ENCODE measurements at places on chromosomes 5 and 9.

DNA sequence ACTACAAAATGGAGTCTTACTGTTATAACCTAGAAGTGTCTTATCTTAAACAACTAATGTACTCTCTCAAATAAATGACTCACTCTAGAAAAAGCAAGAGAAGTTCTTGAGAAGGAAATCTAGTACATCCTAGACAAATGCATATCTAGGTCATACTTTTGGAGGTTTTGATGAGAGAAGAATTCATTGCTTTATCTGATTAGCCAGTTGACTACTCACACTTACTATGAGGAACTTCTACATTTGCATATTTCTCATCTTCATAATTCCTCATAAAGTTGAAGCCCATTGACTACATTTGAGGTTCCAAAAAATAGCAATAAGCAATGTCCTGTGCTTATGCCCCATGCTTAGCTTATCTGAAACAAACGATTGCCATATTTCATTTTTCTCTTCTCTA lies 2.8 kb downstream of the JAKMIP2 start:
- no peak for DNase-seq

DNA sequence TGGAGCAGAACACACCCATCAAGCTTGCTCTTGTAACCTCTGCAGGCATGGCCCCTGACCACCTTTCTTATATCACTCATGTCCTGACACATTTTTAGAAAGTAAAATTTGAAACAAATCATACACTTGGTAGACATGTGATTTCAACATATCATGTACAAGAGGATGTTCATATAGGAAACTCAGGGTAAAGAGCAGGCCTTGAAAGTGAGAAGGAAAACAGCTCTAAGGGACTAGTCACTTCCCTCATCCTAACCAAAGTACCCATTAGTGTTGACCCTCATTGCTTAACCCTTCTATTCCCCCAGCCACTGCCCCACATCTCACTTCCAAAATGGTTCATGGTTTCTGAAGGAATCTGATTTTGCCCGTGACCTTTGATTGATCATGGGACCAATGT lies 492.4 kb upstream of the KLF4 start:
- no peak for DNase-seq

- DNase-seq = no peak
Observed at GRCh38 chr5:133041910-133042309, 9.9 kb upstream of the HSPA4 start.

DNA sequence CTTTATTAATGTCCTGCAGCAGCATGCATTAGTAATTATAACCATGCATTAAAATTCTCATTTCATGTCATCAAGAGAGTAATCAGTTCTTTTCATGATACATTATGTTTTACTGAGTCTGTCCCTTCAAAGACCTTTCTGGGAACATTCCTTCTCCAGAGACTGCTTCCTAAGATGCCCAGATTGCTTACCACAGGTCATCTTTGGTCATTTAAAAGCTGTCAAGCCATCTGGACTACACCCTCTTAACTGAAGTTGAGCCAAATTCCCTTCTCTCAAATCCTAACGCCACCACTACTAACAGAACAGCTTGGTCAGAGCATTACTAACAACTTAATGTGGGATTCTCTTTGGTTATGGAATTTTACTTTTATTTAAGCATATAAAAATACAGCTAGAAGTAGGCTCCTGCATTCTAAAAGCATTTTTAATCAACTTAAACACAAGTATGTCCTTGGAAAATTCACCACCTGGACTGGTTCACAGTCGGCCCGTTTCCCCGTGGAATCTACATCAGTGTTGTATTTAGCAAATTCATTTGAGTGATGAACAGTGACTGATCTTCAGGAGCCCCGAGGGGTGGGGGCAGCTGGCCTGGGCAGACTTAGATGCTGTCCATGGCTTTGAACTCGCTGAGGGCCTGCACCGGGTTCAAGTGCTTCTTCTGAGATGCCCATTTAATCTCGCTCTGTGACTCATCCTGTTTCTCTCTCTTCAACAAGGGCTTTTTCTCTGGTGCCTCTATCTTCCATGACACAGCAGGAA lies 92.8 kb upstream of the CCDC112 start:
- no peak for DNase-seq

DNA sequence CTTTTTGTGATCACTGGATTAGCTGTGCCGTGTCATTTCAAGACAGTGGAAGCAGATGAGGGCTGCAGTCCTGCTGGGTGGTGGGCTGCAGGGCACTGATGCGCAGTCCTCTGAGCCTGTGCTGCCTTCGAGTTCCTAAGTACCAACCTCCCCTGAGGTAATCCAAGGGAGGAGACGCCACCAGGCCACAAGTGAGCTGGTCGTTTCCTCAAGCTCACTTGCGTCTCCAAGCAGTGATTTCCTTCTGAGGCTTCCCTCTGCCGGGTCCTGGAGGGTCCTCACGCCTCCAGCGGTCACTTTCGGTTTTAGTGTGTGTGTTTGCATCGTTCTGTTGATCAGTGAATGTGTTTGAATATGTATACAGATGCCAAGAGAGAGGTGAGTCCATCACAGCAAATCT lies 115.7 kb downstream of the TRIO start:
- no peak for DNase-seq

DNA sequence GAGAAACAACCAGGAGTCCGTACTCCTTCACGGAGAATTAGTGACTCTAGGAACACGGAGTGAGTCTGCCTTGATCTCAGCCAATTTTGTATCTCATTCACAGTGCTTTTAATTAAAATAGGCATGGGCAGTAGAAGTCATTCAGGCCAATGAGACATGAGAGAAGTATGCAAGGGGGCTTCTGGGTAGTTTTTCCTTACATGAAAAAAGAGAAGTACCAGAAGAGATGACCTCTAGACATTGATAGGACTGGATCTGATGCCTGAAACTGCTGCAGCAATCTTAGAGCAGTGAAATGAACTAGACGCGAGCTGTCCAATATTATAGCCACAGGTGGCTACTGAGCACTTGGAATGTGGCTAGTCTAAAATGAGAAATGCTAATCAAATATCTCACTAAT lies 187.7 kb upstream of the TLE4 start:
- no peak for DNase-seq

GRCh38 chr5:65418661-65419060 lies 63.1 kb downstream of the ADAMTS6 start:
- no peak for DNase-seq

DNA sequence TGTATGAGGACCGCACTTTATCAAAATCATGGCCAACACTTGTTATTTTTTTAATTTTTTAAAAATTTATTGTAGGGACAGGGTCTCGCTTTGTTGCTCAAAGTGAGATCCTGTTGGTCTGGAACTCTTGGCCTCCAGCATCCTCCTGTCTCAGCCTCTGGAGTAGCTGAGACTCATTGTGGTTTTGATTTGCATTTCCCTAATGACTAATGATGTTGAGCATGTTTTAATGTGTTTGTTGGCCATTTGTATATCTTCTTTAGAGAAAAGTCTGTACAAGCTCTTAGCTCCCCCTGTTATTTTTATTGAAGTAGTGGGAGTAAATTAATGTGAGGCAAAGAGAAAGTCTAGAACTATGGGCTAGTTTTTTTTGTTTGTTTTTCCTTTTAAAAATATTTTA lies 1.6 kb upstream of the RPS6 start:
- DNase-seq = no peak

DNA sequence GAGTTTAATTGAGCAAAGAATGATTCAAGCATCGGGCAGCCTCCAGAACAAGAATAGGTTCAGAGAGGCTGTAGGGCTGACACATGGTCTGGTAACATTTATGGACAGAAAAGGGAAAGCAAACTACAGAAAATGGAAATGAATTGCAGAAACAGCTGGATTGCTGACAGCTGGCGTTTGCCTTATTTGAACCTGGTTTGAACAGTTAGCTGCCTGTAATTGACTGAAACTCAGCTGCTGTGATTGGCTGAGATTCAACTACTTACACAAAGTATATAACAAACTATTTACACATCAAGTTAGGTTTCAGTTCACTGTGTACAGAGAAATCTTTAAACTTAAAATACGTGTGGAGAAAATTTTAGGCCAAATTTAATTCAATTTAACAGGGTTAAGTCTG lies 441.7 kb downstream of the PRELID2 start:
- no peak for DNase-seq

DNA sequence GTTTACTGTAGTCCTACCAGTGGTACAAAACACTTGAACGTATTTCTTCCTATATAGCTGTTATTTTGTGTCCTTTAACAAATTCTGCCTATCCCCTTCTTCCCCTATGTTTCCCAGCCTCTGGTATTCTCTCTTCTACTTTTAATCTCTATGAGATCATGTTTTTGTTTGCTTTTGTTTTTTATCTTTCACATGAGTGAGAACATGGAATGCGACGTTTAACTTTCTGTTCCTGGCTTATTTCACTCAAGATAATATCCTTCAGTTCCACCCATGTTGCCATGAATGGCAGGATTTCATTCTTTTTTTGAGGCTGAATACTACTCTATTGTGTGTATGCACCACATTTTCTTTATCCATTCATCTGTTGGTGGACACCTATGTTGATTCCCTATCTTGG lies 634.4 kb upstream of the WWC1 start:
- no peak for DNase-seq

- DNase-seq = no peak
Observed at GRCh38 chr9:73541923-73542322, 390.3 kb downstream of the ANXA1 start.

DNA sequence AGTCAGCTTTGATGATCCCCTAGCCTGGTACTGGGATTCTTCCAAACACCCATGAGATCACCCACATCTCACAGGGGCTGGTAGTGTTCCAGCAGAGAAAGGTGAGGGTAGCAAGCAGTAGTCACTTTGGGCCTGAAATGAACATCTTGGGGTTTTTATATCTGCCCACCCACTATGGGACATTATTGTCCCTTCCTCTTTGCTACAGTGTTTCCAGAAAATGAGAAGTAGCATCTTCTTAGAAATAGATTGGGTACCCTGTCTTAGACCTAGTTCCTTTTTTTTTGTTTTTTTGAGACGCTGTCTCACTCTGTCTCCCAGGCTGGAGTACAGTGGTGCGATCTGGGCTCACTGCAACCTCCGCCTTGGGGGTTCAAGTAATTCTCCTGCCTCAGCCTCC lies 249.2 kb upstream of the ANKRD55 start:
- no peak for DNase-seq

- no peak for DNase-seq
Observed at GRCh38 chr5:159441441-159441840, 111.2 kb upstream of the IL12B start.

DNA sequence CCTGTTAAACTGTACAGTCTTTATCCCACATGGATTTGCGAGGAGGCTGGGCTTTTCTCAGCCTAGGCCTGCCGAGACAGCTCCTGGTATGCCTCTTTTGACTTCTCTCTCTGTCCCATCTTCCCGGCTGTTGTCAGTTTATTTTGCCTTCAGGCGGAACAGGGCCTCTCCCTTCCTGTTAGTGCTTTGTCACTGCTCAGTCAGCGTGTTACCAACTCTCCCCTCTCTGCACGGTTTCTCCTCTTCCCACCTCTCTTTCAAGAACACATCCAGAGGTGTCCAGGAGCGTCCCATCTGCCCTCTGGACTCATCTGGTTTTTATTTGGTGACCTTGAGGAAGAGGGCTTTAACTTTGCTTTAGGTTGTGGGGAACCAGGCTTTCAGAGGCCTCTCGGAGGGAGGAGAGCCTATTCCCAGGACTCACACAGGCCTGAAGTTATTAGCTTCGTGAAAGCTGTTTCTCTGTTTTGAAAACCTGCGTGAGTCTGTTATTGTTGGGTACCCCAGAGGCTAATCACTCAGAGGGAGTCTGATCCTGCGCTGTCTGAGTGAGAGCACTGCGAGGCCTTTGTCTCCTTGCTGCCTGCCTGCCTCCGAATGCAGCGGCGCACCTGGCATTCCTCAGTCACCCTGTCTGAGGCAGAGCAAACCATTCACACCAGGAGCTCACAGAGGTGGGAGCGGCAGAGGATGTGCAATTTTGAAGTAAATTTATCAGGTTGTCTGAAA lies 234.4 kb upstream of the MPDZ start:
- DNase-seq = peak; percentile 7

GRCh38 chr9:71629578-71630215 lies 138.6 kb downstream of the CEMIP2 start:
- DNase-seq = no peak

- DNase-seq = no peak
Observed at GRCh38 chr9:98924946-98925820, 18.5 kb upstream of the COL15A1 start.

- peak; percentile 63 for DNase-seq
Observed at GRCh38 chr5:80255431-80255810, 427 bp downstream of the SERINC5 start.

DNA sequence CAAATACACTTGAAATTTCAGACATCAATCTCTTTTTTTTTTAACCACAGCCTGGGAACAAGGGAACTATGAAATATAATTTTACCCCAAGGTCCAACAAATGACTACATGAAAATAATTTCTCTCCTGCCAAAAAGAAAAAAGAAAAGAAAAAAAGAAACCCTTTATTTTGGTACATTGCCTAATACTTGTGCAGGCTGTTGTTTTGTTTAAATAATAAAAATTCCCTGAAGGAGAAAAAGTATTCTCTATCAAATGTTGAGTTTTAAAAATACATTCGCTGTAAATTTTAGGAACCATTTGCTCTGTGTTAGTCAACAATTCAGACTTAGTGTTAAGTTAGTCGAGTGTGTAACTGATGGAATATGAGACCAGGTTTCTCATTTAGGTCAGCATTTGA lies 155.4 kb downstream of the PRDM6 start:
- DNase-seq = no peak

GRCh38 chr5:145701404-145701803 lies 133.7 kb downstream of the PRELID2 start:
- no peak for DNase-seq

GRCh38 chr5:154868702-154869101 lies 10.3 kb downstream of the CNOT8 start:
- DNase-seq = no peak

GRCh38 chr9:124359855-124360678 lies 55.2 kb downstream of the PSMB7 start:
- no peak for DNase-seq

- no peak for DNase-seq
Observed at GRCh38 chr5:37323607-37324006, 47.3 kb downstream of the NUP155 start.

GRCh38 chr9:80954521-80954920 lies 734.8 kb downstream of the TLE1 start:
- DNase-seq = no peak

- DNase-seq = no peak
Observed at GRCh38 chr5:174654442-174654841, 69.9 kb upstream of the MSX2 start.

DNA sequence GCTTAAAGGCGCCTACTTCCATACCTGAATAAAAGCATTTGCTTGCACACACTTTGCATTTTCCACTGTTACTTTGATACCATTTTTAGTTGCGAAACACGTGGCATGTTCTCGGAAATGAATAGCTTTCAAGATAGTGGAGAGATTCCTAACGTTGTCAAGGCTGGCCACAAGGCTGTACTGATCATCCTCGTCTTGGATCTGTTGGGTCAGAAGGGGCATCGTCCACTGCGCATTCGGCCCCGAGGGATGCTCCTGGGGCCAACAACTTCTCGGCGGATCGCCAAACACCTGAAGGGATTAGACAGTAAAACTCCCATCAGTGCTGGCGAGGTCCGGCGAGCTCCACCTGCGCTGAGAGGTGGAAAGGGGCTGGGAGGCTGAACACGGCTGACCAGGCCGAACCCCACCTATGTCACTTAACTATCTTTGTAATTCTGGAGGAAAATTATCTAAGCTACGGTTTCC lies 599 bp downstream of the RAD1 start:
- DNase-seq = no peak
